ENCODE measurements at places on chromosomes 13 and 19. TPM values are rescaled to one million over a fixed set of nuclear protein-coding genes. Genes with fewer than 3 reads are reported as not detected.

- H3K4me1 ChIP-seq: no peaks in the 10 kb centered on the region
- DNase-seq: no peak
- no peaks in the 10 kb centered on the region for H3K36me3 ChIP-seq
- no peak overlapping the region for H3K4me3 ChIP-seq
Measured at GRCh38 chr19:27720155-27720554, 1492.8 kb downstream of the UQCRFS1 start.

DNA sequence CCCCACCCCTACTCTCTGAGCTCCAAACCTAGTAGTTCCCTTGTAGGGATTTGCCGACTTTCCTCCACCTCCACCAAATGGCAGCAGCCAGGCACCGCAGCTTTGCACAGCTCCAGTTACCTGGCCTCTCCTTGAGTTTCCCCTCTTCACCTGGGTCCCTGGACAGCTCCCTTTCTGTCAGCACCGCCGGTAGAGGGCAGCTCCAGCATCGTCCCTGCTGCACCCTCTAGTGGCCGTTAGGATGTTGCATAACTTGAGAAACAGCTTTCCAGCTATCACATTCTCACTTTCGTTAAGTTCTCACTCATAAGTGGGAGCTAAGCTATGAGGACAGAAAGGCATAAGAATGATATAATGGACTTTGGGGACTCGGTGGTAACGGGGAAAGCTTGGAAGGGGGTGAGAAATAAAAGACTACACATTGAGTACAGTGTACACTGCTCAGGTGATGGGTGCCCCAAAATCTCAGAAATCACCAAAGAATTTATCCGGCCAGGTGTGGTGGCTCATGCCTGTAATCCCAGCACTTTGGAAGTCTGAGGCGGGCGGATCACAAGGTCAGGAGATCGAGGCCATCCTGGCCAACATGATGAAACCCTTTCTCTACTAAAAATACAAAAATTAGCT, 60.4 kb upstream of the OLFM4 start:
- DNase-seq: peak; percentile 65
- H3K27me3 ChIP-seq: peaks cover 6% of the 10 kb centered on the region
- no peak overlapping the region for H3K27ac ChIP-seq

Gene ZNF28
- 12.0 TPM for total RNA-seq

Gene ZNF442
- 2.3 TPM for total RNA-seq

Gene IGFL3
- not detected for total RNA-seq

Gene IL4I1
- total RNA-seq: 108 TPM
